ACHN (cell line): ENCODE measurements at places on chromosomes 11 and 22.

GRCh38 chr11:19959210-19959609 lies 201.1 kb downstream of the DBX1 start:
- no peak for DNase-seq

DNA sequence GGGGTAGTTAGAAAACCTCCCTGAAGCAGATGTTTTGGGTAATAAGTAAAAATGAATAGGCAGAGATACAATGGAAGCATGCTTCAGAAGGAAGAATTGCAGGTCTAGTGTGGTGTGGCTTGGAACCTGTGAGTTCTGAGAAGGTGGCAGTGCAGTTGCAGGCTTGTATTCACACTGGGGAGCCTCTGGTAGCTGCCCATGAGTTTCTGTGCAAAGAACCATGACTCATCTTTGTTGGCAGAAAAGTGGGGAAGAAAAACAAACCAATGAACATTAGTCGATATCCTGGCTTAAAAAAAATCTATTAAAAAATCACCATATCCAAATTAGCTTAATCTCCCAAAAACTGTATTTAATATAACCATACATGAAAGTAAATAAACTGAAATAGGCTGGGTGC lies 232.6 kb downstream of the FAT3 start:
- DNase-seq, result no peak

DNA sequence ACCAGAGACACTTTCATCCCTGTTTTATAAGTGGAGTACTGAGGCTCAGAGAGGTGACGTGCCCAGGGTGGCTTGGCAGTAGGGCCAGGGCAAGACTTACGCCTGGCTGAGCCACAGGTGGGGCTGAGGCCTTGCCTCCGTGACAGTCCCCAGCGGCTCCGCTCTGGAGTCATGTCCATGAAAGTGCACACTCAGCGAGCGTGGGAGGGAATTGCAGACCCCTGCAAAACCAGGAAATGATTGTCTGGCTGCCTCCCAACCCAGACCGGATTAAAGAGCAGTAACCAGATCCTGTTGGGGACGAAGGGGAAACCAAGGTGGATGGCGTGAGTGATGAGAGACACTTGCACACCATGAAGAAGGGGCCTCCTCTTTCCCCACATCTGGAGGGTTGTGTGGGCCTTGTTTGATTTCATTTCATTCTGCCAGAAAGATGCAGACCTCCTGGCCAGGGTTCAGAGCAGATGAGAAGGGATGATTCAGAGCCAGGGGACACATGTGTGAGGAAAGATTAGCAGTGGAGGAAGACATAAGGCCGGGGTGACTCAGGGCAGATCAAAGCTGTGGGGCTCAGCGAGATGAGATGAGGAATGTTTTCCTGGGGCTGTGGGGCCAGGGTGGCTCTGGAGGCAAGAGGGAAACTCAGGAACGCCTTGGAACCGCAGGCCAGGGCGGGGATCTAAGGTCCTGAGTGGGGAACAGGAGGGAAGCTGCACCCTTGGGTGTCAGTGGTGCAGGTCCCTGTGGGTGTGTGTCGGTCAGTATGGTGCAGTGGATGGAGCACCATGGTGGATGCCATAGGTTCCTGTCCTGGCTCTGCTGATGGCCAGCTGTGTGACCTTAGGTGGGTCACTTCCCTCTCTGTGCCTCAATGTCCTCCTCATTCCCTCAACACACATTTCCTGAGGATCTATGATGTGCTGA lies 29.9 kb upstream of the LRRC32 start:
- peak; percentile 67 for DNase-seq

GRCh38 chr11:3156661-3157311 lies 8.3 kb downstream of the OSBPL5 start:
- no peak for DNase-seq

DNA sequence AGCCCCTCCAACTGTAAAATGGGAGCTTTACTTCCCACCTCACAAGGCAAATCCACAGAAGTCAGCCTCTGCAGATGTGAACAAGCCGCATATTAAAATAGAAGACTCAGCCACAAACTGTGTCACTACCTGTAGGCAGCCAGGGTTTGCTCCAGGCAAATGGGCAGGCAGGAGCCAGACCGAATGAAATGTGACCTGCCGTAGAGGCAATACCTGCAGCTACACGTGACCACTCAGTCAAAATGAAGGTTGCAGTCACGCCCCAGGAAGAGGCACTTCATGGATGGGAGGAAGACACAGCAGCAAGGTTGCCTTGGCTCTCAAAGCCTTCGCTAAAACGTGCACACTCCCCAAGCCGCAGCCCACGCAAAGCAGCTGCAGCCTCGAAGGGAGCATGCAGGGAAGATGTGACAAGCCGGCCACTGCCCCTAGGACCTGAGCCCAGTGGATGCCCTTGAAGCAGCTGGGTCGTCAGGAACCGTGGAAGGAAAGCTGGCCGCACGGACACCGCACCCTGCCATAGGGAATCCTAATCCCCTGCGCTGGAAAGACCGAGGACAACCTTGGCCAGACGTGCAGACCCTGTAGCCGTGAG lies 53.1 kb downstream of the SHANK2 start:
- DNase-seq, result no peak

DNA sequence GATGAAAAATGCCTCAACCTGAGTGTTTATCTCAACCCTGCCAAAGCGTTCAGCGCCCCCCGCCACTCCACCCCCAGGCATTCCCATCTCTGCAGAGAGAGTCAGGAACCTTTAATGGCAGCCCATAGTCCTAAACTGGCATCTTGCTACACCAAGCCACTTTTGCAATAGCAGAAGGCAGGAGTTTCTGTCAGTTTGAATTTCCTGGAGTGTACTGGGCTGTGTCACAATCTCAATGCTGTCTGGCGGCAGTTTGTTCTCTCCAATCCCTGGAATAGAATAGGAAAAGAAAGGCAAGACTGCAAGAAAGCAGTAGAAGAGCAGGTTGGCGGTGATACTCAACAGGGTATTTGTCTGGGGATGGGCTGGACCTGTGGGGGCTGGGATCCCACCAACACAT lies 32.9 kb upstream of the FLI1 start:
- DNase-seq, result no peak

- peak; percentile 89 for DNase-seq
These were observed 379.5 kb downstream of the ETS1 start for GRCh38 chr11:128207861-128208321.

GRCh38 chr11:131504199-131504949 lies 134.0 kb downstream of the NTM start:
- DNase-seq, result no peak

- peak; percentile 67 for DNase-seq
These were observed 7.8 kb downstream of the SIGIRR start for GRCh38 chr11:406796-407650.

DNA sequence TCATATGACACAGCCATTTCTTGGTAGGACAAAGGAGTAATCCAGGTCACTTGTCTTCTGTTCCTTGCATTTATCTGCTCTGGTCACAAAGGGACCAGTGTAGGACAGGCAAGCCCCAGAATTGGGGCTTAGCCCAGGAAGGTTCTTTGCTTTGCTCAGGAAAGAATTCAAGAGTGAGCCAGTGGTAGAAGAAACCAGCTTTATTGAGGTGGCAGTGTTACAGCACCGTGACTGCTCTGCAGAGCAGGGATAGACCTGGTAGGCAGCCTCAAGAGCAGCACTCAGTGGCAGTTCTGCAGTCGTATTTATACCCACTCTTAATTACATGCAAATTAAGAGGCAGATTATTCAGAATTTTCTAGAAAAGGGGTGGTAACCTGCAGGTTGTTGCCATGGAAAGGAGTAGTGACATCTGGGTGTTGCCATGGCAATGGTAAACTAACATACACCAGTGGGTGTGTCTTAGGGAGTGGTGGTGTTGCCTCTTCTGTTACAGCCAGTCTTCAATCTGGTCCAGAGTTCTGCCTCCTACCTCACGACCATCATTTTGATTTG lies 84.9 kb upstream of the RAB1B start:
- DNase-seq, result no peak

DNA sequence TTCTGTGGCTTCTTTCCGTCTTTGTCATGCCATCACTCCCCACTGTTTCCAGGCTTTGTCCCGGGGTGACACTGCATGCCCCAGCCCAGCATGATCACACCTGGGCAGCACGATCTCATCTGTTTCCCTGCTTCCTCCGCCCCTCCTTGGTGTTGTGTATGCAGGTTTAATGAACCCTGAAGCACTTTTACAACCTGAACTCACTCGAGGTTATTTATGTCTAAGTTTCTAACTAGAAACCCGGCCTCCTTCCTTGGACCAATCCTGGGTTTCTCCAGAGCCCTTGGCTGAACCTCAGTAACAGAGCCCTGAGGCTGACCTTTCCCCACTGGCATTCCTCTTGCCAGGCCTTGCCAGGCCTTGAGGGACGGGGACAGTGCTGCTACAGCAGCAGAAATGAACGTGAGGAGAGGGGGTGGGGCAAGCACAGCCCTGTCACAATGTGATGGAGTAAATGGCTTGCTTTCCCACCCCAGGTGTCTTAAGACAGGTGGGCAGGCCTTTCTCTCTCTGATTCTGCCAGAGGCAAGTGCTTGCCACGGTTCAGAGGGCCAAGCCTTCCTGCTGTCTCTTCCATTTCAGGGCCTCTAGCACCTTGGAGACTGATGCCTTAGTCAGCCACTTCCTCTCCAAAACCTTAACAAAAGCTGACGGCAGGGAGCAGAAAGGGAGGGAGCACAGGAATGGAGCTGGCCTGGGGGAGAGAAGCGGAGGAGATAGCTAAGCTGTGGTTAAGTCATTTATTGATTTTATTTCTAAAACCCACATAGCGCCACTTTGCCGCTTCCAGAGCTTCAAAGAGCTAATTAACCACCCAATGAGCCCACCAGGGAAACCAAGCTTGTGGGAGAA lies 3.1 kb upstream of the PYGM start:
- peak; percentile 35 for DNase-seq

GRCh38 chr11:29351301-29351873 lies 665.4 kb downstream of the KCNA4 start:
- DNase-seq, result no peak

DNA sequence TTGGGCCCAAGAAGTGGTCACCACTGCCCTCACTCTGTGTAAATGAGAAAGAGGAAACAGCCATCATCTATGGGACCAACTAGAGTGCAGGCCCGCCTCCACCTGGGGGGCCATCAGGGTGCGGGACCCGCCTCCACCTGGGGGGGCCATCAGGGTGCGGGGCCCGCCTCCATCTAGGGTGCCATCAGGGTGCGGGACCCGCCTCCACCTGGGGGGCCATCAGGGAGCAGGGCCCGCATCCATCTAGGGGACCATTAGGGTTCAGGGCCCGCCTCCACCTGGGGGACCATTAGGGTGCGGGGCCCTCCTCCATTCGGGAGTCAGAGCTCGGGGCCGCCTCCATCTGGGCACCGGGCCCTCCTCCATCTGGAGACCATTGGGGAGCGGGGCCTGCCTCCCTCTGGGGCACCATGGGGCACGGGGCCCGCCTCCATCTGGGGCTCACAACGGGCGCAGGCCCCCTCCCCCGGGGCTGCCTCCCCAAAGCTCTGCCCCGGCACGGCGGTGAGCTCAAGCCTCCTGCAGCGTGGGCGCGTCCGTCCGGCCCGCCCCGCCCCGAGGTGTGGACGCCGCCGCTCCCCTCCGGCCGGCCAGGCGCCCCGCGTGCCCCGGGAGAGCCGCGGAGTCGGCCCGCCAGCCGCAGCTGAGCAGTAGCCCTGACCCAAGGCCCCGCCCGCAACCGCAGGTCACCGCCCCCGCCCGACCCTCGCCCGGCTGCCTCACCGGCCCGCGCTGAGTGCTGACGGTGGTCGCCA lies 512 bp downstream of the TOLLIP start:
- DNase-seq, result peak; percentile 41

GRCh38 chr22:43320943-43321900 lies 21.9 kb downstream of the SCUBE1 start:
- no peak for DNase-seq

GRCh38 chr22:22770280-22770871 lies 117.2 kb upstream of the IGLL5 start:
- DNase-seq, result peak; percentile 44

DNA sequence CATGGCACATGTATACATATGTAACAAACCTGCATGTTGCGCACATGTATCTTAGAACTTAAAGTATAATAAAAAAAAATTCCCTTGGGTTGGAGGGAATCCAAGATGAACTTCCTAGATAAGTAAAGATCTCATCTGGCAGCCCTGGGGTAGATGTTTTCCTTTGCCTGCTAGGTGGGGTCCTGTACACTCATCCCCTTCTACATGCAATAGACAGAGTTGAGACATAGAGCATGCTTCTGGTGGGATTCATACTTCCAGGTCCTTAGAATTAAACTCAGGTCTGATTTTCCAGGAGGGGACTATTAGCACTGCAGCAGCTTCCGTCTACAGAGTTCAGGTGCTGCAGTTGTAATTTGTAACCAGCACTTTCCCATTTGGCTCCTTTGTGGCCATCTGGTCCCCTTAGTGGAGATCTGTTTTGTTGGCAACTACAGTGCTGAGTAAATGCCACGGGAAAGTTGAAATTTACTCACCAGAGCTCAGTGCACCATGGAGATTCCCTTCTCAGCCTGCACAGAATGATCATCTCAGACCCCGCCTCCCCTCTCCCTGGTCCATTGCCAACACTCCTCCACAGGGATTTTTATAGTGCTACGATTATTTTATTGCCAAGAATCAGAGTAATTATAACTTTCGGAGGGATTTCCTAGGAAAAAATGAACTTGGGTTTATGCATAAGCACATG lies 220.1 kb upstream of the E2F8 start:
- DNase-seq, result no peak

DNA sequence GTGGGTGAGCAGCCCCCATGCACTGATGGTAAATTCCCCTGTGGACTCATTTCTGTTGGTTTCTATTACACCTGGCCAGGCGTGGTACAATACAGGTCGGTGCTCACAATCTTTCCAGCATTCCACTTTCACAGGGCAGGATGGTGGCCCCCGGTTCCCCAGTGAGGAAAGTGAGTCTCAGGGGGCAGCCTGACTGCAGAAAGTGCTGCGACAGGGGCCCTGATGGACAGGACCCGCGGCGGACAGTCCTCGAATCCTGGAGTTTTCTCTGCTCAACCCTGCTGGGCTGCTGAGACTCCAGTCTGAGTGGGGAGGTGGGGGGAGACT lies 3.1 kb upstream of the PGGHG start:
- DNase-seq, result no peak

DNA sequence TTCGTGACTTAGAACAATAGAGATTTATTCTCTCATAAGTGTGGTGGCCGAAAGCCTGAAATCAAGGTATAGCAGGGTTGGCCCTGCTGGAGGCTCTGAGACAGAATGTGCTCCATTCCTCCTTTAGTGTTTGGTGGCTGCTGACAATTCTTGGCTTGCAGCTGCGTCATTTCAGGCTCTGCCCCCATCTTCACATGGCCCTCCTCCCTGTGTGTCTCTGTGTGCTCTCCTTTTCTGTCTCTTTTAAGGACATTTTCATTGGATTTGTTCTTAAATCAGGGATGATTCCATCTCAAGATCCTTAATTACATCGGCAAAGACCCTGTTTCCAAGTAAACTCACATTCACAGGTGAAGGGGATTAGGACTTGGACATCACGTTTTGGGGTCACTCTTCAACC lies 10.2 kb upstream of the APOL6 start:
- no peak for DNase-seq

GRCh38 chr22:23410411-23410810 lies 169.7 kb downstream of the IGLL1 start:
- no peak for DNase-seq

DNA sequence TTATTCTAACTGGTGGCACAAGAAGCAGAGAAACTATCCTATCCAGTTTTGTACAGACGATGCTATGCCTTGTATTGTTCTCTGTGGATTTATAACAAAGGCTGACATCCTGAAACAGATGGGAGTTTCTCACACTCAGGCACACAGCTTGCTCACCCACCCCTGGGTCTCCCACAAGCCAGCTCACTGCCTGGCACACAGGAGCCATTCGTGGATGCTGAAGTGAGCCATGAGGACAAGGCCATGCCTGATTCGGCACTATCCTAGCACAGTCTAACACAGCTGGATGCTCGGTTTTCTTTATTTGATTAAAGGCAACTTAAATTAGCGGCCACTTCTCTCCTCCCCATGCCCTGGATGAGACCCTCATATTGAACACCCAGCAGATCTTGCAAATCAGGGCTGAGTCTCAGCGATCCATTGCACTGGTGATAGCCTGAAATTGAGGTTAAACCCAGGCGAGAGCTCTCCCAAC lies 25.7 kb upstream of the TMPRSS4 start:
- no peak for DNase-seq
